ENCODE measurements at places on chromosomes 7 and 10. TPM values are rescaled to one million over a fixed set of nuclear protein-coding genes. Genes with fewer than 3 reads are reported as not detected.
A peak's percentile ranks its signal among the peaks of the same experiment; 100 is the strongest.

GRCh38 chr7:151006590-151007300 is 15.9 kb downstream of the NOS3 start:
- no peak for DNase-seq

DNA sequence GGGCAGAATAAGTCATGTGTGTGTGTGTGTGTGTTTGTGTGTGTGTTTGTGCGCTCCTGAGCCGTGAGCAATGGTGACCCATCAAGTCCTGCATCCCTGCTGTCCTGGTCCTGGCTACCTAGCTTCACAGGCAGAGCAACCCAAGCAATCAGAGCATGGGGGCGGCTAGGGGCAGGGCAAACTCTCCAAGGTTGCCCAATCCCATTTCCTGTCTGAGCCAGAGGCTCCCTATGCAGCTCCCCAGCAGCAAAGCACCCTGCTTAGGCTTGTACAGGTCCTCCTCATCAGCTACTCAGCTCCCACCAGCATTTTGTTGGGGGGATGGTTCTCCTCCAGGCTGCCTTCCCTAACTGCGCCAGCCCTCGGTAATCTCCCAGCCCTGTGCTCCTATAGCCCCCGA is 31.1 kb upstream of the CRHR2 start:
- no peak for DNase-seq

GRCh38 chr7:143924851-143925250 is 10.2 kb upstream of the OR2F2 start:
- no peak for DNase-seq

DNA sequence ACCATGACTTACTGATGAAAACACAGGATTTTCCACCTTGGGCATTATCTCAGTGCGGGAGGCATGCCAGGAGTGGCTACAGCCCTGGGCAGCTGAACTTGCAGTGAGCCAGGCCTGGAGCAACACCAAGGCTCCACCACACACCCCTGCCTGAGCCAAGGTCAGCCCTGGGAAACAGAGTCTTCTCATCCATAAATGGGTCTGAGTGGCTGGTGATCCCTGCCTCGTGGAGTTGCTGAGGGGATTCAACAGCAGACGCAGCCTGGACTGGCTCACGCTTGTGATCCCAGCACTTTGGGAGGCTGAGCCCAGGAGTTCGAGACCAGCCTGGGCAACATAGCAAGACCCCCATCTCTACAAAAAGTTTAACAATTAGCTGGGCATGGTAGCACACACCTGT is 32.2 kb downstream of the SPOCK2 start:
- no peak for DNase-seq

DNA sequence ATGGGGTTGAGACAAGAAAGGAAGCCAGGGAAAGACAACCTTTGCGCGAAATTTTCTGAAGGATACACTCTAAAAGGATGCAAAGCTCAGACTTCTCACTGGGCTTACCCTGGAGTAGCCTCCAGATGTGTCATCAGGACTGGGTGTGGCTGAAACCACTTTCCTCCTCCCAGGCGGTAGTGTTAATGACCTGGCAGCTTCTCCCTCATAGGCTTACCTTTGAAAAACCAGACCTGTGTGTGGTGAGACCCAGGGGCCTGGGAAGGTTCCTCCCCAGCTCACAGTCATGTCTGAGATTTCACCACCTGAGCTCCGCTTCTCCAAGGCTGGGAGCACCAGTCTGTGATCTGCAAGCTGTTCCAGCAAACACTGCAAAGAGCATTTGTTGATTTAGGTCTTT is 93.7 kb downstream of the EPC1 start:
- DNase-seq: no peak

DNA sequence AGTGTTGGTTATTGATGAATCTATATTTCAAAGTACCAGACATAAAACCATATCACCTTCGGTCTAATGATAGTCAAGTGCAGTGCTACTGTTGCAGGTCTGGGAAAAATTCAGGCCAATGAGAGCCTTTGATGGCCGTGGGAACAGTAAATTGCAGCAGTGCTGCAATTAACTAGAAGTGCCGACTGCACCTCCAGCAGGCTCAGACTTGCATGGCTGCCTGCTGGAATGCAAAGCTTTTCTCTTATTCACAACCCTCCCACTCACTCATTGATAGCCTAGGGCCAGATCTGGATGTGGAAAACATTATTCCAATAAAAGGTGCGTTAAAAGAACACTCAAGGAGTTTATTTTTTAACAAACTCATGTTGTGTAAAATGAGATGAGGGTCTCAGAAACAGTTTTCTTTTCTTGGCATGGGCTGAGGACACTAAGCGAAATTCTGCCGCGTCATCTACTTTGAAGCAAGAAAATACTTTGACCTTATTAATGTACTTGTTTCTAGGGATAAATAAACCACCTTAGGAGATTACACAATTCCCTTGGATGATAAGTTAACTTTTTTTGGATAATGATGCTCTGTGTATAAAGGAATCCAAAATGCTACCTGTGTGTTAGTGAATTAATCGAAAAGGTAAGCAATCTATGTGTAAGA is 17.1 kb downstream of the PLXDC2 start:
- DNase-seq: no peak

GRCh38 chr7:93054975-93055374 is 62.8 kb downstream of the SAMD9 start:
- no peak for DNase-seq

DNA sequence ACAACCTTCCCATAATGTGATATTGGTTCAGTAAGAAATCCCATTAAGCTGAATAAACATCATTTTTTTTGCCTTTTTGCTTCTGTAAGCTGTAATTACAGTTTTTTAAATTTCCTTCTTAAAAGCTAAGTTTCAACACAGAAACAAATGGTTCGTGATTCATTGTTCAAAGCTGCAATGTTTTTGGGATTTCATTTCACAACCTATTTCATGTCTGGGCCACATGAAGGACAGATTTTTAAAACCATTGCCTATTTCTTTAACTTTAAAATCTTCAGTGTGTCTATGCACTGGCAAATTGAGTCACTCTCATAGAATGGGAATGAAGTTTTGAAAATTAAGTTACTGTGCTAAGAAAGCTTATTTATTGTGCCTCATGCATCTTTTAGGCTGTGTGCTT is 66.9 kb downstream of the TFPI2 start:
- no peak for DNase-seq

GRCh38 chr10:68139448-68140272 is 30.4 kb downstream of the MYPN start:
- DNase-seq: no peak

GRCh38 chr7:131369354-131369753 is 41.7 kb downstream of the MKLN1 start:
- no peak for DNase-seq

DNA sequence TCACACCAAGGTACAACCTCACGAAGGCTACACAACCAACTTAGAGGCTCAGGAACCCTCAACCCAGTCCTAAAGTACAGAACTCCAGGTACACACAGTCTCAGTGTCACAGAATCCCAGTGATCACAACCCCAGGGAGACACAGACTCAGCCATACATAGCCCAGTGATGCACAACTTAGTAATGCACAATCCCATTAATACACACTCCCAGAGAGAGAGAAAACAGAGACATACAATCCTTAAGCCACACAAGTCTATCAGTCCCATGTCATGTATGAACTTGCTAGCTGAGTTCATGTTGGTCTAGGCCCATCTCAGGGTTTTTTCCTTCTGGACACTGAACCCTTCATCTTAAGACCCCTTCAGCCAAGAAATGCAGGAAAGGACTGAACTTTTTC is 4.6 kb downstream of the KCNIP2 start:
- DNase-seq: no peak

DNA sequence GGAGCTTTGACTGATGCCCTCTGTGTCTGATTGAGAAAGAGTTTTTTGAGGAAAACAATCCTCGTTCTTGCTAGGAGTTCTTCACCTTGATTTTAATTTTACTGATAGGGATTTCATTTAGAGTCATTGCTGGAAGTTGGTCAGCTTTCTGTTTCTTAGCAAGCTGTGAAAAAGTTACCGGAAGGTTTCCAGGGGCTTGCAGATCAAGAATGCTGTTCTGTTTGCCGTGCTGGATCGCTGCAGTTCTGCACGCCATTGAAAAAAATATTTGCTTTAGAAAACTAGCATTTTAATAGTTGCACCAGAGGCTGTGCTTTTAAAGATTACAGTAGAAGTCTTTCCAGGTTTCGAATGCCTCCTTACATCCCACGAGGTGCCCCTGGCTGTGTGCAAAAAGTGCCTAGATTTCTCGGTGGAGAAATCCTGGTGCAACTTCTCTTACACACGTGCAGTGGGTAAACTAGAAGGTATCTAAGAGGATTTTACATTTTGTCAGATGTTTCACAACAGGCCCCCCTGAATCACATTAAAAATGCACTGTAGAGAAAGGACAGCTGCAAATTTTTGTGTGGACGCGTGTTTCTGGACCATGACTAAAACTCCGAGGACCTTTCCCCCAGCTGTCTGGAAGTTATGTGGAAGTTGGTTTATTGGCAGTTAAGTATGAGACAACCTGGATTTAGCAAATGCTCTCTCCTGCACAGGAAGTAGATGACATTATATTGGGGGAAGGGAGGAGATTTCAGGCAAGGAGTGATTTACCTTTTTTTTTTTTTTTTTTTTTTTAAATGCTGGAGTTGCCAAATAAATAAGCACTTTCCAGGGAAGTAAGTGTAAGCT is 5.8 kb downstream of the TCF7L2 start:
- DNase-seq: no peak

GRCh38 chr7:12711124-12711523 is 23.7 kb downstream of the ARL4A start:
- DNase-seq: no peak

GRCh38 chr10:43940898-43941837 is 292.5 kb upstream of the ZNF32 start:
- DNase-seq: no peak

DNA sequence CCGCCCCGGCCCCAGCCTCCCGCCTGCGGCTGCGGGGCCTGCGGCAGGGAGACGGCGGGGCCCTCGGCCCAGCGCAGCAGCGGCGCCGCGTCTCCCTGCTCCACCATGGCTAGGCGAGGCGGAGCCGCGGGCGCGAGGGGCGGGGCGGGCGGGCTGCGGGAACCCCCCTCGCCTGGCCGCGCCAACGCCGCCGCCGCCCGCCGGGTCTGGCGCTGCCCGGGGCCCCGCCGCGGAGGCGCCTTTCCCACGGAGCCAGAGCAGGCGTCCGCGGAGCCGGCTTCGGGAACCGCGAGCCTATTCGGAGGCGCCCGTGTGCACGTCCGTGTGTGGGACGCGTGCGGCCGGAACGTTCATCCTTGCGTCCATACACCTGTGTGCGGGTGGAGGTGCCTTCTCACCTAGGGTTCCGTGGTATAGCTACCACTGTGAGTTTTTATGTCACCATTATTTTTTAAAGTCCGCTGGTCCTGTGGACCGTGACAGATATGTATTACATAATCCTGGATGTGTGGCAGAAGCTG is at the start of gene DENND11:
TSS of gene DENND11 (minus strand) at position 120 of the 521 bp plus-strand sequence. CDS start at position 107, 13 bp downstream.
- DNase-seq: peak; percentile 67

DNA sequence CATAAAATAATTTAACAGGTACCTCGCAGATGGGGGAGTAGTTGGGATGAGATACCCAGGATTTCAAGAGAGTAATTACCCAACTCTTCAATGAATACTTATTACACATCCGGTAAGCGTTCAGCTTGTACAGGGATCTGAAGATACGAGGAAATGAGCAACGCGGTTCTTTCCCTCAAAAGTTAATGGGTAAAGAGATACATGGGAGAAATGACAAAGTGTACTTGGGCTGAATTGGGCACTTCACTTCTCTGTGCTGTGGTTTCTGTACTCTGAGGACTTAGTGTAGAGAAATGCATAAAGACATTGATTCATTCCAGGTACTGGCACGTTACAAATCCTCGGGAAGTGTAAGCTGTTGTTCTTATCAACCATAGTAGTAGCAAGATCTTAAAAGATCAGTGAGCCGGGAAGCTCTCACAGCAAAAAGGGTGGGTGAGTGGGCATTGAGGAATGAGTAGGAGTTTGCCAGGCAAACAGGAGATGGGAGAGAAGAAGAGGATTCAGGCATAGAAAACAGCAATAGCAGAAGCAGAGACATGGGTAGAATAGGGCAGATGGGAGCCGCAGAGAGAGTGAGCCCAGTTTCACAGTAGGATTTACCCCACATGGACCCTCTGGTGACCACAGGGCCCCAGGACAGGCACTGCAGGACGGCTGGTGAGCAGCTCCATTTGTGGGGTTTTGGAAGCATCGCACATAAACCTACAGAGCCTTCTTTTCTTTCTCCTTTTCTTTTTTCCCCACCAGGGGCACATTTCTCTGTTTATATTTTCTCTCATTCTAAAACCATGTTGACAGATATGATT is 304.3 kb upstream of the PITRM1 start:
- no peak for DNase-seq

DNA sequence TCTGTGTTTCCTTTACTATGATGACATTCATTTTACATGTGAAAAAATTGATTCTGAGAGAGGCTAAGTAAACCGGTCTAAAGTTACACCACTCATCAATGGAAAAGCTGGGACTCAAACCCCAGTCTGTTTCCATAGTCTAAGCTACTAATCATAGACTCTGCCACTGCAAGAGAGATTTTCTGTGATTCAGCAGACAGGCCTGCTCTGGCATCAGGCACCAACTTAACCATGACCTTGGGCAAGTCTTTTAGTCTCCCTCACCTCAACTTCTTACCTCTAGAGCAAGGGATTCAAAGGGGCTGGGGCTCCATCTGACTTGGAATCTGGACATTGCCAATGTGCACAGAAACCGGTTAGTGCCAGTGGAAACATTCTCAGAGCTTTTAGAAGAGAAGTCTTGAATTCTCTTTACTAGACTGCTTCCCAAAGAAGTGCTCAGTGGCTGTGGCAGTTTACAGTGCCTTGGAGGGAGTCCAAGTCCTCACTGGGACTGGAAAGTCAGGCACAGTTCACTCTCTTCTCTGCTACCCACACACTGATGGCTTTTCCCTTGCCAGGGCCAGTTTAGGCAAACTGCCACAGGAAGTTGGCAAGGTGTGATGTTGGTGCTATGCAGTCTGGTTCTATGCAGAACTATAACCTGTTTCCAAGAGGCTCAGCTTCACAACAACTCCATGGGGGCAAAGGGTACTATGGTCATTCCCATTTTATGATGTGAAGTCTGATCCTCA is 4.5 kb upstream of the BLNK start:
- no peak for DNase-seq

DNA sequence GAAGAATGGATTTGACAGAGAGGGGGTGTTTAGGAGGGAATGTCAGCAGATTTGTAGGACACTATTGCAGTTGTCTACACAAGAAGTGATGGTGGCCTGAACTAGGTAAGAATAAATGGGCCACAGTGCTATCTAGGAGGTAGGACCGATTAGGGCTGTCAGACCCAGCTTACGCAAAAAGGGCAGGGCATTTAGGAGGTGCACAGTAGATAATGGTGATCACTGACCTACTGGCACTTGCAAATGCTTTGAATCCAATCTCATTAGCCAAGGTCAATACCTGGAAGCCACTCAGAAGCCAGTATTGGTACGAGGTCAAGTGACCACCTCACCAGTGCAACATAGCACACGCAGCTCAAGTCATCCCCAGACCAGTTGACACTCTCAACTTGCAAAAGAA is 330.9 kb downstream of the KCNMA1 start:
- no peak for DNase-seq

GRCh38 chr7:18798088-18798906 is 302.7 kb downstream of the HDAC9 start:
- no peak for DNase-seq

Gene STEAP1B
- under 0.01 TPM for total RNA-seq

Gene ZSWIM8
- total RNA-seq: 86.2 TPM

Gene RTKN2
- total RNA-seq: 0.27 TPM

Gene FZD1
- total RNA-seq: 7.3 TPM

Gene FAM241B
- 1.3 TPM for total RNA-seq

Gene HMX2
- total RNA-seq: not detected

Gene LRRC18
- total RNA-seq: not detected
